ENCODE measurements at places on chromosomes 16 and 17.

DNA sequence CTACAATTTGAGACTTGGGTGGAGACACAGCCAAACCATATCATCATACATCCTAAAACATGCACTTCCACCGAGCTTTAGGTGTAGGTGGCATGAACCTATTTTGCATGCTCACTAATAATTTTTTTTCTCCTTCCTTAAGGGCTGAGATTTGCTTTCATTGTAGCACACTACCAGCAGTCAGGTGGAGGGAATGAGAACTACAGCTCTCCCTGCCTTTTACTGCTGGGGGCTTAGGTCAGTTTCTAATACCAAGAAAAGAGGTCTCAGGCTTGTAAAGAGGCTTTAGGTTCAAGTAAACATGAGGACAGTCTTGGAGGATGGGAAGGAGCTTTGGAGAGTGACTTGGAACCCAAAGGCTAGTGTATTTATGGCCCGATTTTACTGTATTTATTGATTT lies 22.0 kb downstream of the CFAP20 start:
- DNase-seq = no peak

GRCh38 chr16:4520913-4521312 lies 17.7 kb downstream of the CDIP1 start:
- no peak for DNase-seq

GRCh38 chr17:77454242-77455095 lies 313.7 kb downstream of the SEC14L1 start:
- DNase-seq = no peak

DNA sequence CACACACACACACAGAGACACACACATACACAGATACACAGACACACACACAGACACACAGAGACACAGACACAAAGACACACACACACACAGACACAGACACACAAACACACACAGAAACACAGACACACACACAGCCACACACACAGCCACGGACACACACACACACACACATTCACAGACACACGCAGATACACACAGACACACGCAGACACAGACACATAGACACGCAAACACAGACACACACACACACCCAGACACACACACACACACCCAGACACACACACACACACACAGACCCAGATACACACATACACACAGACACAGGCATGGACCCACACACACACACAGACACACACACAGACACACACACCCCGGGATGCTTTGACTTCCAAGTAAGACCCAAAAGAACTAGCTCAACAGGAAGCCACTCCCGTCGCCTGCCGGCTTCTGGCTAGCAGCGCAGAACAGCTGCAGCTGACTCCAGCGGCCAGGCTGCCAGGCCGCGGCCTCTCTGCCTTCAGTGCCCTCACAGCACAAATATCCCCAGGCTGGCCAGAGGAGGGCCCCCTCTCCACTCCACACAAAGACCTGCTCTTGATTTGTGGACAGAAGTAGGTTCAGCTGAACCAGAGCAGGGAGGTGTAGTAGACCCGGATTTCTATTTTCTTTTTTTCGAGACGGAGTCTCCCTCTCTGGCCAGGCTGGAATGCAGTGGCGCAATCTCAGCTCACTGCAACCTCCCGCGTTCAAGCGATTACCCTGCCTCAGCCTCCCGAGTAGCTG lies 6.0 kb upstream of the CHRNE start:
- peak; percentile 86 for DNase-seq

DNA sequence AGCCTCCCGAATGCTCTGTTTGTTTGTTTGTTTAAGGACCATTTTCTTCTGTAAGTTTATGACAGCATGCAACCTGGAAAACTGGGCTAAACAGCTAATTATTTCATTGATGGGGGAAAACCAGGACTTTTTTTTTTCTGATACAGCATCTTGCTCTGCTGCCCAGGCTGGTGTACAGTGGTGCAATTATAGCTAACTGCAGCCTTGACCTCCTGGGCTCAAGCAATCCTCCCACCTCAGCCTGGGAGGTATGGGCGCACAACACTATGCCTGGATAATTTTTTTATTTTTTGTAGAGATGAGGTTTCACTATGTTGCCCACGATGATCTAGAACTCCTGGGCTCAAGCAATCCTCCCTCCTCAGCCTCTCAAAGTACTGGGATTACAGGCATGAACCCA lies 37.3 kb downstream of the GPATCH8 start:
- DNase-seq = no peak

DNA sequence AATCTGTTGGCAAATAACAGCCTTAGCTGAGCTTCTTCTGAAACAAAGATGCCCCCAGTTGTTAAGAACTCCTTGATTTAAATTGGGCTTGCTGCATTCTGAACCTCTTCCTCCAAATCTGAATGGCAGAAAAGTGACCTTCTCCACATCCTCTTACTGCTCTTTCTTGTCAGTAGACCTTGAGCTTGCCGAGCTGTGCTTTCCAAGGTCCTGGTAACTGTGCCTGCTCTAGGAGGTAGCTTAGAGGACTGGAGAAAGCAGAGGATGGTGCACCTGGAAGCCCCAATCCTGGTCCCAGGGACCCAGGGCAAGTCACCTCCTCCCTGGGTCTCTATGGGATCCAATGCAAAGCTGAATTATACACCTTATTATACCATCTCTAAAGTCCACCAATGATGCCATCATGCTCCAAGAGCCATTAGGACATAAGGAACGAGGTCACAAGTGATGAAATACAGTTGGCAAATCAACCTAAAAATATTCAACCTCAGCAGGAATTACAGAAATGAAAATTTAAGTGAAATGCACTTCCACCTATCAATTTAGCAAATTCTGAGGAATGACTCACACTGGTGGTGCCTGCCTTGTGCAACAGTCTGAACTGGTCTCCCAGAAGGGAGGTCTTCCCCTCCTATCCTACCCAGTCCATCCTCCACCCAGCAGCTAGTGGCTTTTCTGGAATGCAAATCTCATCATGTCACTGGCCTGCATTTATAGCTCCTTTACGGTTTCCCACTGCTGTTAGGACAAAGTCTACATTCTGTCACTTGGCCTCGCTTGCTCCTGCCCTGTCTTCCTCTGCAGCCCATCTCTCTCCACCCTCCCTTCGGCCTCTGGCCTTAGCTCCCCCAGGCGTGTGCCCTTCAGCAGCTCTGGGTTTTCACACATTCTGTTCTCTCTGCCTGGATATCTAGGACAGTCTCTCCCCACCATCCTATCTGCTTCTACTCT lies 36.6 kb downstream of the TOM1L2 start:
- no peak for DNase-seq

DNA sequence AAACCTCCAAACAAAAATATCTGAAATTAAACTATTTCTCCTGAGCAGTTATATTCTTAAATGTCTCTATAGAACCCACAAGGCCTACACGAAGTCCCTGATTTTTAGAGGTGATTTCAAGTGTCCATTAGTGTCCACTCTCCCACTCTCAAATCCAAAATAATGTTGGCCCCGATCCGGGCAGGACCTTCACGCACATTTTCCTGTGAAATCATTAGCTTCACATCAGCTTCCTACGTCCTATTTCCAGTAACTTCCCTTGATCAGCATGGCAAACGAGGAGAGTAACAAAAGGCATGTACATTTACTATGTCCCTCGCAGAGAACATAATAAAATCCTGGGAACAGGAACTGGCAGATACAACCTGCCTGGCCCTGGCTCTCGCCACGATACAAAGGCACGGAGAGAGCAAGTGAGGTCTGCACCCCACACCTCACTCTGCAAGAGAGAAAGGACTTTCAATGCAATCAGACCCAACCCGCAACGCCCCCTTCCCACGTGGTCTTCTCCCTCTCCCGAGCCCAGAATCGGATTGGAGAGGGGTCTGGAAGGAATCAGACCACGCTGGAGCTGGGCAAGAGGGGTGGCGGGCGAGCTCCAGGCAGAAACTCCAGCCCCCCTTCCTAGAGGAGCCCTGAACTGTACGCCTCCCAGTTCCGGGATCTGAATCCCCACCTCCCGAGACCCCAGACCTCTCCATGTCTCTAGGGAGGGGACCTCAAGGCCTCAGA lies 17.5 kb upstream of the C17orf78 start:
- peak; percentile 80 for DNase-seq

GRCh38 chr16:89153848-89154271 lies 17.7 kb upstream of the CDH15 start:
- DNase-seq = no peak
